ENCODE measurements at places on chromosomes 6 and 20.
A peak's percentile ranks its signal among the peaks of the same experiment; 100 is the strongest.

- no peak for DNase-seq
Observed at GRCh38 chr20:41649489-41649888, 31.3 kb upstream of the CHD6 start.

DNA sequence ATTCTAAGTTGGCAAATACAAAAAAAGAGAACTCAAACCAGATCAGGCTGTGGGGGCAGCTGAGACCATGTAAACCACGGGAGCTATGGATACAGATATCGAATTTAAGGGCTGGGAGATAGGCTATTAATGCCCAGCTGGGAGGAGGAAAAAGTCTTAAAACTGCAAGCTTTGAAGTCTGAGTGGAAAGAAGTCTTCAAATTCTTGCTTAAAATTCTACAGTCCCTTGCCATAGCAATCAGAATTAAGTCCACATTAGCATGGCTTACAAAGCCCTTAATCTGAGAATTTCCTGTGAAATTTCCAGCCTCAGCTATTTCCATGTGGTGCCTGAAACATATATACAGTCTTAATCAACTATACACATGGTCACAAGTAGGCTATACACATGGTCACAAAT, 465.0 kb upstream of the HSF2 start:
- DNase-seq, result no peak

GRCh38 chr6:52579006-52579660, 2.3 kb upstream of the TRAM2 start:
- DNase-seq, result no peak

DNA sequence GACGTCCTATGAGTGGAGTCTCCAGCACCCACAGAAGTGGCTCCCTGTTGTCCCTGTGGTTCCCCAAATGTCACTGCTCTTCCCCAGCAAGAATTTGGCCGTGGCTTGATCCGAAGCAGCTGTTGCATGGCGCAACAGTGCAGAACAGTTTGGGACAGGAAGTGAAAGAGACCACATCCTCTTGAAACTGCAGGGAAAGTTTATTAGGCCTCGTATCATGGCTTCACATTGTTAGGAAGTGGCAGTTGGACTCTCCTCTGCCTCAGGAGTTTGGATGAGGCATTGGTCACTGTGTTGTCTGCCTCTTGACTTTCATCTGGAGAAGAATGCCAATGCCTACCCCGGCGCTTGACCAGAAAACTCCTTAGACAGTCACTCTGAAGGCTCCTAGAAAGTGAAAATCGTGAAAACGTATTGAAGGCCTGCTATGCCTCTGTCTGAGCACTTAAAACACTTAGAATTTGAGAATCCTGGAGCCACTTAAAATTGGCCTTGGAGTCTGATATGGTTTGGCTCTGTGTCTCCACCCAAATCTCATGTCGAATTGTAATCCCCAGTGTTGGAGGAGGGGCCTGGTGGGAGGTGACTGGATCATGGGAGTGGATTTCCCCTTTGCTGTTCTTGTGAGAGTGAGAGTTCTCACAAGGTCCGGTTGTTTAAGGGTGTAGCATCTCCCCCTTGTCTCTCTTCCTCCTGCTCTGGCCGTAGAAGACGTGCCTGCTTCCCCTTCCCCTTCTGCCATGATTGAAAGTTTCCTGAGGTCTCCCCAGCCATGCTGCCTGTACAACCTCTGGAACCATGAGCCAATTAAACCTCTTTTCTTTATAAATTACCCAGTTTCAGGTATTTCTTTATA, 334.9 kb upstream of the JARID2 start:
- peak; percentile 30 for DNase-seq

- DNase-seq, result peak; percentile 54
Observed at GRCh38 chr6:11236076-11236750, 3.7 kb upstream of the NEDD9 start.

DNA sequence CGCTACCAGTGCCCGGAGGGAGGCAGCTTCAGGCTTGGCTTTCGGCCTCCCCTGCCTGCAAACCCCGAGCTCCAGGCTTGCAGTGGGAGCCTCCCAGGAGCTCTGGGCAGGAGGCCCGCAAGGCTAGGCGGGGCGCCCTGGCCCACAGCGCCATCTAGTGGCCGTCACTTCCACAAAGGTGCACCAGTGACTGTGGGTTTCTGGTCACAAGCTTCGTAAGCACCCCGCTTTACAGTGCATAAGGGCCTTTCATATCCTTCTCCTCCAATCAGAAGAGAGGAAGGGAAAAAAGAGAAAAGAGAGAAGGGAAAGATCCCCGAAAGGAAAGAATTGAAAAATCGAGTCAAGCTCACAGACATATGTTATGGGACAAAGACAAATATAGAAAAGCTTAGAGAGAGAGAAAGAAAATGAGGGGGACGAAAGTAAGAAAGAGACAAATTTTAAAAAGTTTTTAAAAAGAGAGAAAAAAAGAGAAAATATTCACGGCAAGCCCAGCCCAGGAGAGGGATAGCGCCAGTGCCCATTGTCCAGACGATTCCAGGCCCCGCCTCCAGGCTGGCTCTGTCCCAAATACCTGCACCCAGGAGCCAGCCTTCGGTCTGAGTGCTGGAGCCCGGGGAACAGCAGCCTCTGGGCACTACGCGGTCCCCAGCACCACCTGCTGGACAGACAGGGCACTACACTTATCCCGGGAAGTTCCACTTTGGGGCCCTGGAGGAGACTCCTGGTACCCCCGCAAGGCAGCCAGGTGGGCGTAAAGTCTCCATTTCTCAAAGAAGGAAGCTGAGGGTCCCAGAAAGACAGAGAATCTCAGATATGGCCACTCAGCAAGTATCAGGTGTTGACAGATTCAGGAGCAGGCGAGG, 207.1 kb downstream of the PREX1 start:
- DNase-seq, result peak; percentile 70

DNA sequence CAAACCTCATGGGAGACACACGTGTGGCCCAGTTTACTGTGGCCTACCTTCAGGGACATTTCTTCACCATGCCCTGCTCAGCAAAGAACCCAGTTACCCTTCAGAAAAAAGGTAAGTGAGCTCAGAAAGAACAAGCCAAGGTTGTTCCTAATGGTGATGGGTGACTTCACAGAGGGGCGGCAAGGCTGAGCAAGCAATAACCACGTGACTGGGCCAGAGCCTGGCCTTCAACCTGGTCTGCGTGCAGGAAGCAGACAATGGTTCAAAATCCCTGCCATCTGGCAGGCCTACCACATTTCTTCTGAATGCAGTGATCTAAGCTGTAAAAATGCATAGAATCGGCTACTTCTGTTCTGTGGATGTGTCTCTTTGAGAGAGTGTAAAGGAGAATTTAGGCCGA, 115.5 kb upstream of the CST7 start:
- DNase-seq, result no peak

DNA sequence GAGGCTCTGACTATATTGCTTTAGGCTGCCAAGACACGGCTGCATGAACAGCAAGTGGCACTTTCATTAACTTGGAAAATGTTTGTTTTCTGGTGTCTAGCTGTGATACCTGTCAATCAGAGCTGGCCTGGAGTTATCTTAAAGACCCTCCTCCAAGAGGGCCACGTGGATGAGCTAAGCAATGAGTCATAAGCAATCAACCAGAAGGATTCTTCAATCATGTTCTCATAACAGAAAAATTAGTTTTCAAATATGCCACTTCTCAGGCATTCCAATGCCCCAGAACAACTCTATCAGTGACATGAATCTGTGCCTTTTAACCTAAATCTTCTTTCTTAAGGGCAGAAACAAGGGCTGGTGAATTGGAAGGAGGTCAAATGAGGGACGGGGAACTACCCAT, 283.0 kb downstream of the HTR1B start:
- DNase-seq, result peak; percentile 65

DNA sequence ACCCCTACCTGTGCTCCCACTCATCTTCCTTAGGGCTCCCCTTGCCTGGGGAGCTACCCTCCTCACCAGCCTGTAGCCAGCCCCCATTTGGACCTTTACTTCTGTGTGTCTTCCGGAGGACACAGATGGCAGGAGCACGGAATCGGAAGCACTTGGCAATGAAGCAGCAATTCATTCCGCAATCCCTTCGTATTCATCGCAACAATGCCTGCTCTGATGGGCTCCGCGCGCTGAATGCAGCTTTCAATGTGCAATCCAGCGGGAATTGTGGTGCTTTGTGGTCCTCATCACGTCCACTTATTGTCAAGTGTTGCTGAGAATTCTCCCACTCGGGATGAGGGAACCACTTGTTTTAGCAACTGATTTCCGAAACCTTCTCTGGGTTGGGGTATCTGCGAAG, 336.0 kb downstream of the DHX35 start:
- DNase-seq, result no peak
